ENCODE measurements at places on chromosomes 1 and 21.

DNA sequence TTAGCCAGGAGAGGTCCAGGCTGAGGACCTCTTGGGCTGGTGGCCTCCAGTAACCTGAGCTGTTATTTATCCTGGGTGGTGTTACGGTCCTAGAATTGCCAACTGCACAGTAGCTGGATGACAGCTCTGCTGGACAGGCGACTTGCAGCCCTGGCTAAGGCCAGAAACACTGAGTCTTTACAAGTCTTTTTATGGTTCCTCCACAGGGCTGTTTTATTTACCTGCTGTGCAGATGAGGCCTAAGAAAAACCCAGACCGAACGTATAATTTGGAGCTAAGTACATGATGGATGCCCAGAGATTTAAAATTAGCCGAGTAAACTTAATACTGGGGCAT lies 30.4 kb upstream of the LRRC38 start:
- no peak for DNase-seq

- DNase-seq = no peak
Measured at GRCh38 chr1:6958407-6959030, 173.3 kb downstream of the CAMTA1 start.

GRCh38 chr1:171877701-171878100 lies 36.4 kb downstream of the DNM3 start:
- DNase-seq = no peak

DNA sequence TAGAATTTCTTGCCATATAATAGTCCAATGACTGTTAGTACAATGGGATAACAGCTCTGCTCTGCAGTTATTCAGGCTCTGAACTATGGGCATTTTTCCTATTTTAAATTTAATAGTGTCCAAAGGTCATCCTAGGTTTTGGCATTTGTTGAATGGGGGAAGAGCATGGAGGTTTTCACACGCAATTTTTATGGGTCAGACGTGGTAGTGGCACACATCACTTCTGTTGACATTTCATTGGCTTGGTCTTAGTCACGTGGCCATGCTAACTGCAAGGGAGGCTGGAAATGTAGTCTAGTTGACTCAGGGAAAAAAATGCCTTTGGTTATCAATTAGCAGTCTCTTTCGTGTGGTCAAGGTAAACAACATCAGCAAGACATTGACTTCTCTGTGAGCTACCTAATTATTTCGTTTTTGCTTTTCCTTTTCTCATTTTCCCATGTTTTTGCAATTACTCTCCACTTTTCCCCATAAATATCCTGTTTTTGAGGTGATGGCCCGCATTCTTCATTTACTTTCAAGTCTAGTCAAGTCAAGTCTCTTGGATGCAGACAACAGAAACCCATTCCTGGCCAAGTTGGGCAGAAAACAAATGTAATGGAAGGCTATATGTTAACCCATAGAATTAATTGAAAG lies 82.8 kb downstream of the DYRK1A start:
- DNase-seq = no peak

DNA sequence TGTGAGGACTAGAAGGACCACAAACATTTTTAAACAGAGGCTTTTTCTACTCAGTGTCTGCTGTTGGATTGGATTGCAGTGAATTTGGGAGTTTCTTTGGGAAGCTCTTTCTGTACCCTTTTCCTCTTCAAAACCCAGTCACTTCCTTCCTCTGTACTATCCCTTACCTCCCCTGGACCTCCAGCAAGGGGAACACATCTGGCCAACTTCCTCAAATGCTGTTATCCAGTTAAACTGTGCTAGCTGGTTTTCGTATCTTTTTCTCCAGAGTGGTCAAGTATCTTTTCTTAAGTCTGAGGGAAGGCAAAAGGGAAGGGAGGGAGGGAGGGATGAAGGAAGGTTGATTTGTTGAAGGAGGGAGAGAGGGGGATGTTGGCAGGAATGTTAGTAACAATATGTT lies 99.2 kb upstream of the TNR start:
- no peak for DNase-seq

DNA sequence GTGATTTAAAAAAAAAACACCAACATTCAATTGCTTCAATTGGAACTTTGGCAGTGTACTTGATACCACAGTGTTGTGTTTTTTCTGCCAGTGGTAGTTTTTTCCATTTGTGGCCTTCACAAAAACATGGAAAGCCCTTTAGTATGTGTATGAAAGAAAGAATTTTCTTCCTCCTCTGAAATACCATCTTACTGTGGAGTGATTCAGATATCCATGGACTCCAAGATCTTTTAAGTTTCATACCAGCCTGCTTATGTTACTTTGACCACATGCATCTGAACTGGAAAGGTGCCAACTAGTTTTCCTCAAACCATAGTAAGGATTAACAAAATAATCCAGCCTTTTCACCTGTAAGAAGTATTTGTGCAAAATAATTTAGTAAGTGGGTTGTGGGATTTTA lies 3.4 kb downstream of the PPP2R5A start:
- no peak for DNase-seq

GRCh38 chr1:216830424-216831210 lies 107.4 kb upstream of the ESRRG start:
- no peak for DNase-seq

DNA sequence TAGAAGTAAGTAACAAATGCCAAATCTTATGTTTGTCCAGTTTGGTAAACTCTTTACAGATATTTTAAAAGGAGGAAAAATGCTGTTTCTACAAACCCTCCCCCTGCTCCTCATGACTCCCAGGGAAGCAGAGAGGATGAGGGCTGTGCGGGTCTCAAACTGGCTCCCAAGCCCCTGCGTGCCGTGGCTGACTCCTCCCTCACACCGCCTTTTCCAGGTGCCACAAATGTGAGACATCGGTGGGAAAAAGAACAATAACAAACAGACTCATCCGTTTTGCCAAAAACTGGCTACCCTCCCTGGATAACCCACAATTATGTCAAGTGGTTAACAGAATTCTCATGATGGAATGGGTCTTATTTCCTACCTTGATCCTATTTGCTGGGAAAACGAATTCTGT lies 594.6 kb downstream of the PTPRU start:
- no peak for DNase-seq

GRCh38 chr1:183063349-183063748 lies 40.1 kb downstream of the LAMC1 start:
- no peak for DNase-seq

GRCh38 chr1:193890935-193891334 lies 704.5 kb upstream of the B3GALT2 start:
- no peak for DNase-seq

DNA sequence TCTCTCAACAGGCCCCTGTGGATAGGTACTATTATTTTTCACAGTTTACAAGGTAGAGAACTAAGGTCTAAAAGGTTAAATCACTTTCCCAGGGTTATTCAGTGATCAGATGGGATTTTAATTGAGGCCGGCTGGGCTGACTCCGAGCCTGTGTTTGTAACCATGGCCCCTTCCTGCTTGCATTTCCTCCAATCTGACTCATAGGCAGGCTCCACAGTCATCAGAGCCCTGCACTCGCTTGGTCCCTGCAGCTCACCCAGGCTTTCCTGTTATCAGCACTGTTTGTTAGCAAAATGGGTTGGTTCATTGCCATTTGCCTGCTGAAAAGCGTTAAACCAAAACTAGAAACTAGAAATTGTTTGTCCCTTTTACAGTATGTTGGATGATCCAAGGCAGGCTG lies 41.4 kb upstream of the LMX1A start:
- DNase-seq = no peak

DNA sequence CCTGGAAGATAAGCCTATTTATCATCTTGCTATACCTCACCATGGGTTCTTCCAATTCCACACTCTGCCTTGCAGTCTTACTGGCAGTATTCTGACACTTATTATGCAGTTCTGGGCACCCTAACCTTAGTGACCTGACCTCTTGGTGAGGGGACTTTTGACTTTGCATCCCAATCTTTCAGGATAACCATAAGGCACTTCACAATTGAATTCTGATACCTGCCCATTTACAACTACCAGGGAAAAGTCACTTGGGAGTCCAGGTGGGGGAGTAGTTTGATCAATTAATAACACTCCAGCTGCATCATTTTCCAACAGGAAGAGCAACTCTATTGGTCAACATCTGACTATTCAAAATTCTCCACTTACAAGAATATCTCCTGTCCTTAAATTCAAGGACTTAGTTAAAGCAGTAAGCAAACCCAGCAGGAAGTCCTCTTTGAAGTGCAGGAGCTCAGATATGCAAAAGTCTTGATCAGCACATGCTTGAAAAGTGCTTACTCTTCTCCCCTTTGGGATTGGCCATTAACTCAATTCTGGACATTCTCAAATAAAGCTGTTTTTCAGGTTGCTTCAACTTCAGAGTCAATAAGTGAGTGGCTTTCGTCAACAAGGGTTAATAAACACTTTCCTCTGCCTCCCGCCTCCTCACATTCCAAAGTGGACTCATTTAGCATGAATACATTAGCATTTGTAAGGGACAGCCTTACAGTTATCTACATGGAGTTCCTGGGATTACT lies 177.4 kb upstream of the NRIP1 start:
- no peak for DNase-seq

- no peak for DNase-seq
Measured at GRCh38 chr1:6600410-6601048, 2.1 kb downstream of the KLHL21 start.

- DNase-seq = no peak
Measured at GRCh38 chr1:81156887-81157286, 643.8 kb upstream of the ADGRL2 start.

DNA sequence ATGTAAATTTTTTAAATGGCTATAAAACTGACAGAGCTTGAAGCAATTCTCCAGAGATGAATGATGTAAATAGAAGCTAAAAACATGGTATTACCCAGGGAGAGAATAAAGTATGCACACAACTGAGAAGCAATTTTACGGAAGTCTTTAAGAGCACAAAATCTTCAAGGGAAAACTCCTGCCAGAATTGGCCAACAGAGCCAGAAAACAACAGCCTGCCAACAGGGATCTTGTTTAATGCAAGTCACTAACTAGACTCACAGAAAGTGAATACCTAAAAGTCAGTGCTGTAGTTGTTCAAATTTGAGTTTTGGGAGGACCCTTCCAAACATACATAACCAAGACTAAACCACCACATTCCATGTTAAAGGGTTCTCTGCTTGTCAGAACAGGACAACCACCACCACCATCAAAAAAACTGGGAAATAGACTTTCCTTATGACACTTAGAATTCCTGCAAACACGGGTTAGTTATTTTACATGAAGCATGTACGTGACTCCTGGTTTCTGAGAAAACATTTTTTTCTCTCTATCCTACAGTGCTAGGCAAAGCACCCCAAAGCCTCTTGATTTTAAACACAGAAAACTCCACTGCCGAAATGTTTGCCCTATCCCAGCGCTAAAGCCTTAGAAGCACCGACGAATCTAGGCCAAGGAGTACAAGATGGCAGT lies 1.6 kb downstream of the EPS15 start:
- no peak for DNase-seq

DNA sequence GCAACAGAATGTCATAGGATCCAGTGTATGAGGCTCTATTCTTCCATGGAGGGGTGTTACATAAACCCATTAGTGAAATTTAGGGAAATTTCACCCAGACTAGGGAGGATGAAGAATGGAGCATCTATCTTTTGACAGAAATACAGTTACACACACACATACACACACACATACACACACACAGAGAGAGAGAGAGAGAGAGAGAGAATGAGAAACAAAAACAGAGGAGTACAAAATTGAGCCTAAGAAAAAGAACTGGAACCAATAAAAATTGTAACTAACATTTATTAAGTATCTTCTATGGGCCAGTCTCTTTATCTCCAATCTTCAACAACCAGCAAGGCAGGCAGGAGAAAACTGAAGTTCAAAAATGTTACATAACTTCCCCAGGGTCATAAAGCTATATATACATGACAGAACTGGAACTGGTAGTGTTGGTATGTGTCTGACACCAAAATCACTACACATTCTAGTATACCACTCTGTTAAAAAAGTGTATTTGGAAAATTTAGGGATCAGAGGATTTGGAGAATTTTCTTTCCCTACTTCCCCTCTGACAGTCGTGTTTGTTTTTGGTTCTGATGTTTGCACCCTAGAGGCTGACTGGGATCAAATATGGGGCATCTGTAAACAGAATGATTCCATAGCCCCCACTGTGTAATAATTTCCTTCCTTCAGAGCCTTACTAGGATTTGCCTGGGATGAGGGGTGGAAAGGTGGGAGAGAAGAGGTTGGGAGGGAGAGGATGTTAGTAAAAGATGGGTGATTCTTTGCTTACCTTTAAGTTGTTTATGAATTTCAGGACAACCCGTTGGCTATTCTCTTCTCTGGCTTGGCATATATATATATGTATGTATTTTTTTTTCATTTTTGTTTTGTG lies 1.0 kb upstream of the ZFYVE9 start:
- DNase-seq = no peak

DNA sequence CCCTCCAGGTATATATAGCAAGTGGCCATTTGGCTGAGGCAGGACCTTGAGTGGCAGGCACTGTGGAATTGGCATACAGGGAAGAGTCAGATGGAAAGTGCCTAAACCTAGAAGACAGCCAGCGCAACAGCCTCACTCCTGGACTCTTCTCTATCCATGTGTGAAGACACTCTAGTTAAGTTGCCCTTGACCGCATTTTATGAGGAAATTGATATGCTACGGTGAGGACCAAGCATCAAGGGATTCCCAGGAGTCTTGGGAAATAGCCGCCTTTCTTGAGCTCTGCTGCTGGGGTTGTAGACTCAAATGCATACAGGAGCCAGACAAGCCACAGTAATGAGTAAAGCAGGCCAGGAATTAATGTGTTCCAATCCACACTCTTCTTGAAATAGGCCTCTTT lies 145.9 kb upstream of the KAZN start:
- DNase-seq = no peak

DNA sequence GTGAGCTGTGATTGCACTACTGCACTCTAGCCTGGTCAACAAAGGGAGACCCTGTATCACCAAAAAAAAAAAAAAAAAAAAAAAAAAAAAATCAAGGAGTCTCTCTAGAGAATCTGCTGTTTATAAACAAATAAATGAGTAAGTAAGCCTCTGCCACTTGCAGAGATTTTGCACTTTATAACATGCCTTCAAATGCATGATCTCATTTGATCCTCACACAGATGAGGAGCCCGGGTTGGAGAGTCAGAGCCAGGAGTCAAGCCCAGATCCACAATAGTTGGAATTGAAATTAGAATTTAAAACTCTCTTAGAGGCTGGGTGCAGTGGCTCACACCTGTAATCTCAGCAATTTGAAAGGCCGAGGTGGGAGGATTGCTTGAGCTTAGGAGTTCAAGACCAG lies 4.0 kb downstream of the PRELP start:
- DNase-seq = no peak

DNA sequence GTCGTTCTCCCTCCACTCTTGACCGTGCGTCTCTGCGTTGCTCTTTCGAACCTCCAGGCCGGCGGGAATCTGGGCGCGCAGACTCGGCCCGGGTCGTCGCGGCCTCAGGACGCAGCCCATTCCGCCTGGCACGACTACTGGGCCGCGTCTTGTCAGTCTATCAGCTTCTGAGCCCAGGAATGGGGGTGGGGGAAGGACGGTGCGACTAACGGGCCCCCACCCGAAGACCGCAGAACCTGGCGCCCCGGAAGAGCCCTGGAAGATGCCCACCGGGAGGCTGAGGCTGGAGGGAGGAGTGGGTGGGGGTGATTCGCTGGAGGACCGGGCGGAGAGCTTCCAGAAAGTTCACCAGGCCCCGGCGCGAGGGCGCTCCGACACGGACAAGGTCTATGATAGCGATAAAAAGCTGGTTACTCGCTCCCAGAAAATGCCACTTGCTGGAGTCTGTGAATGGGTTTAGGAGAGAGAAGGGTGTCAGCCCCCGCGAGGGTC lies 1.7 kb upstream of the DMRTA2 start:
- no peak for DNase-seq
